ENCODE measurements at places on chromosomes 2 and 18.

GRCh38 chr18:68417826-68418225 lies 297.1 kb downstream of the TMX3 start:
- no peak for DNase-seq

- DNase-seq: no peak
These were observed 34.5 kb downstream of the MTERF4 start for GRCh38 chr2:241067501-241068135.

GRCh38 chr18:9542924-9543323 lies 67.6 kb downstream of the RALBP1 start:
- no peak for DNase-seq

DNA sequence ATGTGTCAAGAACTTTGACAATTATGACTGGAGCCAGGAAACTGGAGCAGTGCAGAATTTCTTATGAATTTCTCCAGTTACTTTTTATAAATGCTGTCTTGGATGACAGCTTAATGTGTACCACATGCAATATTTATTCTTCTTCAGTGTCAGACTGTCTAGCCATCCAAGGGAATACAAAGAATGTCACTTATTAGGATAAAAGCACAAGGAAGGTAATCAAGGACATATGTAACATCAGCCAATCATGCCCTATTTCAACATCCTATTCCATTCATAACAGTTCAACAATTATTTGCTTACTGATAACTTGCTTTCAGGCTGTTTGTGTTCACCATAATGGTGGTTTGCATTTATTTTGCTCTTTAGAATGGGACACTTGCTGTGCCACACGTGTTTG lies 139.8 kb downstream of the OLA1 start:
- DNase-seq: no peak

DNA sequence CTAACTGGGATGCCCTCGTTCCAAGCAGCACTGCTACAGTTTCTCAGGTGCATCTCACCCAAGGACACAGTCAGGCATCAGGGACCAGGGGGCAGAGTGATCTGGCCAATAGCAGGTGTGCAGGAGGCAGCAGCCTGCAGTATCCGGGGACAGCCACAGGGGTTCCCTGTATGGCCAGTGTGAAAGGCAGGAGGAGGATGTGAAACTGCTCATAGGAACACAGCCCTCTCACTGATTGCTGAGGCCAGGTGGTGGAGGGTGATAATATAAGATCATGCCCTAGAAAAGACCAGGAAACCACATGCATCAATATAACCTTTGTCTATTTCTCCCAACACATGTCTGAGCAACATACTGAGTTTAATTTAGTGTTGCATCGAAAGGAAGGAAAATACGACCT lies 112.7 kb upstream of the TACR1 start:
- DNase-seq: no peak

DNA sequence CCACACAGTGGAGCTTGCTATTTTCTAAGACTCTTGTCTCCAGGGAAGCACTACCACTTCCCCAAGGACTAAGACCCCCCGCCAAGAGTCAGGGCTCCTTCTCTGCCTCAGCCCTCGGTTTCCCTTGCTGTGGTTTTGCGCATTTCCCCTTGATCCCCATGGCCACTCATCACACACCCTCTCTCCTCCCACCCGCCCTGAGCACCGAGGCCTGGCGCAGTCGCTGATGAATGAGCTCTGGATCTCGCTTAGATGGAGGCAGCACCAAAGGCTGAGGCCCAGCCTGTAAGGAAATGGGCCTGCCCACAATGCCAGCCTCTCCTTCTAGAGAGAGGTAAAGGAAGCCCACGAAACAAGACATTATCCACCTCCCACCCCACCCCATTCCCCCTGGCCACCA lies 96.9 kb downstream of the TNS1 start:
- DNase-seq: no peak

- DNase-seq: no peak
These were observed 47.4 kb upstream of the MTCL1 start for GRCh38 chr18:8657873-8658470.

- no peak for DNase-seq
These were observed 167.3 kb upstream of the SKOR2 start for GRCh38 chr18:47418746-47419145.

- no peak for DNase-seq
These were observed 103.3 kb downstream of the MDH1 start for GRCh38 chr2:63692002-63692606.

GRCh38 chr2:56523816-56524215 lies 340.0 kb downstream of the CCDC85A start:
- DNase-seq: no peak

GRCh38 chr18:7607540-7608173 lies 40.5 kb downstream of the PTPRM start:
- DNase-seq: no peak

- DNase-seq: no peak
These were observed 533.5 kb upstream of the NRP2 start for GRCh38 chr2:205148755-205149154.

DNA sequence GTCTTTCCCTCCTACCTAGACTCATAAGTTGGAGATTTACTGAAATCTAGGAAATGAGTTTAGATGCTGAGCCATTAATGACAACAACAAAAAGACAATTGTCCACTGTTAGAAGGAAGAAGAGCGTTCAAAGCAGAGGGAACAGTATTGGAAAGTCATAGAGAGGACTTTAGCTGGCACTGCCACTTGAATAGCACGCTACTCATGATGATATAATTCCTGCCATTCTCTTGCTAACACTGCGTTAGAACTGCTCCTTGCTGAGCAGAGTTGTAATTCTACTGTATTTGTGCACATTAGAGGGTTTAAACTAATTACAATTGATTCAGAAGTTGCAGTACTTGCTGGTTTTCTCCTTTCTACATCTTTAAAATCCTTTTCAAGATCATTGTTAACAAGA lies 9.0 kb upstream of the AFTPH start:
- DNase-seq: no peak

GRCh38 chr2:85770369-85770768 lies 16.6 kb downstream of the ATOH8 start:
- no peak for DNase-seq

DNA sequence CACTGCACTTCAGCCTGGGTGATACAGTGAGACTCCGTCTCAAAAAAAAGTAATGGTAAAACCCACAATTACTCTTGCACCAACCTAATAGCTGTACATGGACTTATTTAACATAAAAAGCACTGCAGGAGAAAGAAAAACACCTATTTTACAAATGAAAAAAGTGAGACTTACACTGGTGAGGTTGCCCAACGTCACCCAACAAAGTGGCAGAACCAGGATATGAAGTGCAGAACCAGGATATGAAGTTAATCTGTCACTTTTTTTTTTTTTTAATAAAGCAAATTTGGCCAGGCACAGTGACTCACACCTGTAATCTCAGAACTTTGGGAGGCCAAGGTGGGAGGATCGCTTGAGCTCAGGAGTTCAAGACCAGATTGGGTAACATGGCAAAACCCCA lies 13.5 kb upstream of the STK17B start:
- DNase-seq: no peak

GRCh38 chr2:61405813-61406212 lies 65.1 kb downstream of the USP34 start:
- DNase-seq: no peak

DNA sequence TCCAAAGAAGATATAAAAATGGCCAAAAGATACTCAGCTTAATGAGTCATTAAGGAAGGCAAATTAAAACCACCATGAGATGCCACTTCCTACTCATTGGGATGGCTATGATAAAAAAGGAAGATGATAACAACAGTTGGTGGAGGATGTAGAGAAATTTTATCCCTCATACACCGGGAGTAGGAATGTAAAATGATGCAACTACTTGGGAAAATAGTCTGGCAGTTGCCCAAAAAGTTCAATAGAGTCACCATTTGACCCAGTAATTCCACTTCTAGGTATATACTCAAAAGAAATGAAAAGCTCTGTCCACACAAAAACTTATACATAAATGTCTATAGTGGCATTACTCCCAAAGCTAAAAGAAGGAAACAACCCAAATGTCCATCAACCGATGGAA lies 10.1 kb upstream of the SULT1C2 start:
- no peak for DNase-seq

DNA sequence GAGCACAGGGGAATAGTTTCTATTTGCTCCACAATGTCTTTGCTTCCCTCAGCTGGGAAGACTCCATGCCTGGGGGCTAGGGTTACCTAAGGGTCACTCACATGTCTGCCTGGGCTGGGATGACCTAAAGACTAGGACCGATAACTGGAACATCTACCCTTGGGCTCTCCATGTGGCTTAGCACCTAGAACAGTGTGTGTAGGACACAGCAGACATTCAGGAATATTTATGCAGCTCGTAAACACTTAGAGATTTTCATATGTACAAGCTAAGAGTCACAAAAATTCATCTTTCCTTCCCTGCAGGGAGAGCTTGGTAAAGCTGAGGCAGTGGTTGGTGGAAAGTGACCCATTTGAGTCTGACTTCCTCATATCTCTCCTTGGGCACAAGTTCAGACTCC lies 55.8 kb downstream of the FBLN7 start:
- no peak for DNase-seq

GRCh38 chr2:170245312-170245711 lies 67.4 kb downstream of the MYO3B start:
- no peak for DNase-seq

DNA sequence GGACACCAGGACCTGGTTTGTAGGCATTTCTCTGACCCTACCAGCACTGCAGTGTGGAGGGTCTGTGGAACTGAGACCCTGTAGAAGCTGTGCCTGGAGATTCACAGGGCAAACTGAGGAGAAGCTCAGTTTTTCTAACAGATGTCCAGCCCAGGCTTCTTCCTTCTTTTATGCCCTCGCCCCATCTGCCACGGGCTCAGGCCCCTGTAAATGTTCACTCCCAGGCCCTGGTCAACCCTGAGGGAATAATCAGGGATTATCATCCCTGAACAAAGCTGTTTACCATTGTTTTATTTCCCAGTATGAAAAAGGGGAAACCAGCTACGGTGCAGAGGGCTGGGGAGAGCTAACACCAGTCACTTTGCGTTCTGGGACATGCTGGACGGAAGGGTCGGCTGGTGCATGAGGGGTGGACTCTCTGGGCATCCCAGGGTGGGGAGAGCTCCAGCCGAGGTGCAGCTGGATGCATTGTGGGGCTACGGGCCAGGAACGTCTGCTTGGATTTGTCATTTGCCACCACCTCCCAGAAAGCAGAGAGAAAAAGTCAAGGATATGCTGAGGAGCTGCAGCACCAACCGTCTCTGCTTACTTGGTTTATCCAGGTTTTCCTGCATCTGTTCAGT lies 183.8 kb downstream of the TFCP2L1 start:
- DNase-seq: no peak

DNA sequence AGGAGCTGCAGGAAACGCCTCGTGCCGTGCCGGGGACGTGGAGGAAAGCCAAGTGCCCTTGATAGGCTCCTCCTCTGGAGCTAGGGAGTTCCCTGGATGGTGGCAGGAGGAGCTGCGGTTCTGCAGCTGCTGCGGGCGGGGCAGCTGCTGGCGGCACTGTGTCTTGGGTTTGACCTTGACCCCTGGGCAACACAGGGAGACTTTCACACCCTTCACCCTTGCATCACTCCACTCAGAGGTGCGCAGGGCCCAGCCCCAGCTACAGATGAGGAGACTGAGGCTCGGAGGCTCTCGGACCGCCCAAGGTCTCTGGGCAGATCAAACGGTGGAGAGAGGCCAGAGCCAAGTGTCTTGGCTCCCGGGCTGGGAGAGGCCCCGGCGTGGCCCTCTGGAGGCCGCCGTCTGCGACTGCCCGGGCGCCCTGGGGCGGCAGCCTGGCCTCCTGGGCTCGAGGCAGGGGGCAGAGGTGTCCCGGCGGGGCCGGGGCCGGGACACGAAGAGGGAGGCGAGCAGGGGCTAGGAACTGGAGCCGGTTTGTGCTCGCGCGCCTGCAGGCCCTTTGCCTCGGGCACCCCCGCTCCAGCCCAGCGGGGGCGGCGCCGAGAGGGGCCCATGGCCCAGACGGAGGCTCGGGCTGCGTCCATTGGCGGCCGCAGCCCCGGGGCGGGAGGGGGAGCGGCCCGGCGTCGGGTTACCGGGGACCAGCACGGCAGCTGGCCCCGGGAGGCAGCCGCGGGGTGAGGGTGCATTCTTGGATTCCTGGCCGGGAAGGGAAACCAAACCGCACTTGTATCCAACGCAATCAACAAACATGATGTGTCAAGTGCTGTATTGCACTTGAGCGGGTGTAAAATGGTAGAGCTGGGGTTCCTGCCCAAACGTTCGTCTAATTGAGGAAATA lies 129.6 kb upstream of the SLC1A4 start:
- DNase-seq: no peak

GRCh38 chr18:49432602-49433001 lies 27.8 kb downstream of the DYM start:
- no peak for DNase-seq

GRCh38 chr2:224042191-224042696 lies 3.2 kb upstream of the SERPINE2 start:
- DNase-seq: no peak

DNA sequence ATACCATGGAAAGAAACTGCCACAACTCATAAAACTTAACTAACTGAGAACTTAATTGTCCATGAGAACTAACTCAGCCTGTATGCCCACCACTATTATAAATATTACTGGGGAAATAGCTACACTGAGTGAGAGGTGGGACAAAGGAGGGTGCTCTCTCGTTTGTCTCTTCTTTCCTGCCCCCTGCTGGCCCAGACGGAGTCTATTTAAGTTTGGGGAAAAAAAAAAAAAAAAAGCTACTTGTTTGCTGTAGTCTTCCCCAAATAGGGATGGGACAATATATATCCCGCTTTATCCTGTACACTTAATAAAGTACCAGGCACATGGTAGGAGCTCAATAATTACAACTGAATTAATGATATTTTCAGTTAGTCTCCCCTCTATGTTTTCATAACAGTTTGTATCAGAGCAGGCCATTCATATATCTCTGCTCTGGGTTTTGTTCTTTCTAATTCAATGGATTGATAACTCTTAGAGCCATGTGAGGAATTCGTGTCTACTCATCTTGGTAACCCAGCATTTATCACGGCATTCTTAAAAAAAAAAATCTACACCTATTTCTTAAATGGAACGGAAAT lies 647.6 kb upstream of the PKDCC start:
- no peak for DNase-seq

- DNase-seq: no peak
These were observed 241.2 kb upstream of the KCNJ3 start for GRCh38 chr2:154457286-154457685.

- DNase-seq: no peak
These were observed 197.9 kb downstream of the DSEL start for GRCh38 chr18:67318651-67319050.

DNA sequence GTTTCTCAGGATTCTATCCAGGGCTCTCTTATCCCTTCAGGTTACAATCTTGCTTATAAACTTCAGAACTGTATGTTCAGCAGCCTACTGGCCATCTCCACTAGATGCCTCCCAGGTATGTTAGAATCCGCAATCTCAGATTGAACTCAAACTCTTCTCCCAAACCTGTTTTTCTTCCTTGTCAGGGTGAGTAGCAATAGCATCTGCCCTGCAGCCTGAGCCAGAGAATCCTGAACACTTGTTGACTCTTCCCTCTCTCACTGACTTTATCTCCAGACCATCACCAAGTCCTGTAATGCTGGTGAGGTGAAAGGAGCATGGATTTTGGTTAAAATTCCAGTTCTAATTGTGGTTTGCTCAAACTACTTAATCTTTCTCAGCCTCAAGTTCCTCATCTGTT lies 82.6 kb upstream of the ALPP start:
- no peak for DNase-seq

GRCh38 chr2:159640176-159640575 lies 23.8 kb upstream of the BAZ2B start:
- no peak for DNase-seq

- DNase-seq: no peak
These were observed 92.9 kb downstream of the NETO1 start for GRCh38 chr18:72774914-72775313.

GRCh38 chr2:73033142-73033765 lies 38.3 kb downstream of the SFXN5 start:
- DNase-seq: no peak
